ENCODE measurements at places on chromosomes 13 and 19.
A peak's percentile ranks its signal among the peaks of the same experiment; 100 is the strongest.

DNA sequence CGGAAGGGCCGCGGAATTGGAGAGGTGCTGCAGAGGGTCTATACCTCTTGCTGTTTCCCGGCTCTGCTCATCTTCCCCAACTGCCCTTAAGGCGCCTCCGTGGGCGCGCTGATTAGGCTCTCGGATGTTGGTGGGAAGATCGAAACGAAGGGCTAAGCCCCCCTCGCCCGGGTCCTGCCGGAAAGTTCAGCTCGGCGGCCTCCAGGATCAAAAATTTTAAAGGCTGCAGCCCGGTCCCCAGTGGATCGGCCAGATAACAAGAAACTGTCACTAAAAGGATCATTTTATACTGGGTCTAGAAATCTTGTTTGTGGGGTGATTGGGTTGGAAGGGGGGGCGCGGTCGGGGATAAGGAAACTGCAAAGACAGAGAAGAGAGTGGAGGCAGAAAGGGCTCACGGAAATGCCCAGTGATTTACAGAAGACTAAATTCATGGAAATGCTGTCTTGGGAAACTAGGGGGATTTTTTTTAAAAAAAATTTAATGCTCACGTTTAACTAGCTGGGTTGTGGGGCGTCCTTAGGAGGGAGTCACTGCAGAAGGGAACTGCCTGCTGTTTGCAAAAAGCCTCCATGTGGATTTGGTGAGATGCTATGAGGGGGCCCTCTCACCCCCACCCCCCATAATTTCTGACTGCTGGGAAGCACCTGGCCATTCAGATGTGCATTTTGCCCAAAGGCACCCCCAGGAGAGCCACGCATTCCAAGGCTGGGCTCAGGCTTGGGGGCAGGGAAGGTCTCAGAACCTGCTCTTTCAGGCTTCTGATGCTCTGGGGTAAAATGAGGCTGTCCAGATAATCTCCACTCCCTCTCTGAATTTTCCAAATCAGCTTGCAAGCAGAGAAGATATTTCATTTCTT lies 7.7 kb downstream of the CDX2 start:
- no peak for DNase-seq

- no peak for DNase-seq
Measured at GRCh38 chr13:98722958-98723357, 29.5 kb downstream of the SLC15A1 start.

DNA sequence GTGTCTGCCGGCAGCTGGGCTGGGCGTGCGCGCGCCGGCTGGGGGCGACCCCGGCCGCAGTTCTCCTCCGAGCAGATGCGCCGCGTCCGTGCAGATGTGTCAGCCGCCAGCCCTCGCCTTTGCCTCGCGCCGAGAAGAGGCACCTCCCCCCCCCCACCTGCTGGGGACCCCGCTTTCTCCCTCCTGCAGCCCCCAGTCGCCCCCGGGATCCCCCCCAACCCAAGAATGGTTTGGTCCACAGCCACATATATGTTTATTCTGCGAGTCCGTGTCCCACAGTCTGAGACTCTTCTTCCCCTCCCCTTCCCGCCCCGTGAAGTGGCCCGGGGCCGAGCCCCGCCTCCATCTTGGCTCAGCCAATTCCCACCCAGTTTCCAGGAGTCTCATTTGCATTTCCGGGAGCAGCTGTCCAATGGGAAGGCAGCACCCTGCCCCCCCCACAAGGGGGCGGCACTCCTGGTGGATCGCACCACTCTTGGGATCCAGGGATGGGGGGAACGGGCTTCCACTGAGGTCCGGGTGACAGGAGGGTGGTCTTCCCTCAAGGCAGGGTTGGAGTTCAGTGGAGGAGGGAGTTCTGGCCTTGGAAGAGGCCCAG lies 8.6 kb downstream of the ISOC2 start:
- peak; percentile 35 for DNase-seq

DNA sequence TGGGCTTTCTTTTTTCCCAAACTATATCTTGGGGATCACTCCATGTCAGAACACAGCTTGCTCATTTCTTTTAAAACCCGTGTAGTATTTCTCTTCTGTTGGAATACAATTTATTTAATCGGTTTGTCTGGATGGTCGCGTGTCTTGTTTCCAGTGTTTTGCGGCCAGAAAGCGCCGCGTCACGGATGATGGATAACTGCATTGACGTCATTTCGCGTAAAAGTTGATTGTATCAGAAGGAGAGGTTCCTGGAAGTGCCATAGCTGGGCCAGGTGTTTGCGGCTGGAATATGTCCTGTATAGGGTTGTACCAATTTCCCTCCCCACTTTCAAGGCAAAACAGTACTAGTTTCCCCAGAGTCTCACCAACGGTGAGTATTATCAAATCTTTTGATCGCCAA lies 9.7 kb downstream of the ACTL9 start:
- DNase-seq = no peak

DNA sequence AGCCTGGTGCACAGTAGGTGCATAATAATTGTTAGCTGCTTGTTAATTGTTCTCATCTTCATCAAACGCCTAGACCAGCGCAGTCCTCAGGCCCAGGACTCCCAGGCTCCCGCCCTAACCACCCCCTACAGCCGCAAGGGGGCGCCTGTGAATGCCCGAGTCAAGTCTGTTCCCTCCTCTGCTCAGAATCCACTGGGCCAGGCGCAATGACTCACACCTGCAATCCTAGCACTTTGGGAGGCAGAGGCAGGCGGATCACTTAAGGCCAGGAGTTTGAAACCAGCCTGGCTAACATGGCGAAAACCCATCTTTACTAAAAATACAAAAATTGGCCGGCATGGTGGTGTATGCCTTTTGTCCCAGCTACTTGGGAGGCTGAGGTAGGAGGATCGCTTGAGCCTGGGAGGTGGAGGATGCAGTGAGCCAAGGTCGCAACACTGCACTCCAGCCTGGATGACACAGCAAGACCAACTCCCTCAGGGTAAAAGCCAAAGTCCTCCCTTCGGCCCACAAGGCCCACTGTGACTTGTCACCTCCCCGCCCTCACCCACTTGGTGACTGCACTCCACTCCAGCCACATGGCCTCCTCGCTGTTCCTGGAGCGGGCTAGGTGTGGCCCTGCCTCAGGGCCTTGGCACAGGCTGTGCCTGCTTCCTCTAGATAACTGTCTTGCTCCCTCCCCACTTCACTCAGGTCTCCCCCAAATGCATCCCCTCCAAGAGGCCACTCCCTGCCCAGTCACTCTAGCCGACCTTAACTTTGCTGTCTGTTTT lies 9.1 kb downstream of the ZNF653 start:
- DNase-seq = no peak

GRCh38 chr19:41319500-41320184 lies 9.7 kb downstream of the CCDC97 start:
- DNase-seq = no peak

DNA sequence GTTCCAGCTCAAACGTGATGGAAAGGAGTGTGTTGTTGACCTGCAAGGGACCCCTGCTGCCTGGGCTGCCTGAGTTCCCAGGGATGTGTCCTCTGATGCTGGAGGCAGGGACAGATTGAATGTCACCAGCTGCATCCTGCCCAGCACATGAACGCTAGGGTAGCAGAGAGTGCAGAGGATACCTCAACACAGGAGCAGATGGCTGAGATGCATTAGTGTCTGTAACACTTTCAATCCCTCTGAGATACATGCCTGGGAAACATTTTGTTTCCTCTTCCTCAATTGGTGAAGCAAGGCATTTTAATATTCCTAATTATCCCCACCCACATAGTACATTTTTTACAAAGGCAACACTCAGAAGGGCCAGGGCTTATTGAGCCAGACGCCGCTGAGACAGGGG lies 106.4 kb upstream of the UBL3 start:
- DNase-seq = no peak

- DNase-seq = no peak
Measured at GRCh38 chr13:37011002-37011401, 10.4 kb downstream of the EXOSC8 start.

GRCh38 chr13:80265348-80265747 lies 75.6 kb downstream of the SPRY2 start:
- DNase-seq = no peak

- no peak for DNase-seq
Measured at GRCh38 chr19:14577264-14577663, 5.4 kb upstream of the NDUFB7 start.

DNA sequence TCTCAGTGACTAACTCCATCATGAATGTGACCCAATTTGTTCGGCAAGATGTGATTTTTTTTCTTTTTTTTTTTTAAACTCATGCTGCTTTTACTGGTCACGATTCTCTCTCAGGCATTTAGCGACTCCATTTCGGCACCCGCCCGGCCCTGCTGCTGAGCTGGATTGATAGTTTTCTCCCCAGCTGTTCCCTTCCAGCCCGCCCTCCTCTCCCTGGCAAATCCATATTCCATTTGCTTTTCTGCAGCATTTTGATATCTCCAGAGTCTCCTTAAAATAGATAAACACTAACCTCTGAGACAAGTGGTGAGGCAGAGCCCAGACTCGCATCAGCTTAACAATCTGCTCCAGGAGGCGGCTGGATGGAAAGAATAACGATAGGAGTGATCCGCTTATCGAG lies 55.5 kb upstream of the KATNAL1 start:
- no peak for DNase-seq

- no peak for DNase-seq
Measured at GRCh38 chr19:38900743-38901190, 998 bp downstream of the NFKBIB start.

GRCh38 chr13:102935896-102936321 lies 90.1 kb downstream of the ERCC5 start:
- no peak for DNase-seq

DNA sequence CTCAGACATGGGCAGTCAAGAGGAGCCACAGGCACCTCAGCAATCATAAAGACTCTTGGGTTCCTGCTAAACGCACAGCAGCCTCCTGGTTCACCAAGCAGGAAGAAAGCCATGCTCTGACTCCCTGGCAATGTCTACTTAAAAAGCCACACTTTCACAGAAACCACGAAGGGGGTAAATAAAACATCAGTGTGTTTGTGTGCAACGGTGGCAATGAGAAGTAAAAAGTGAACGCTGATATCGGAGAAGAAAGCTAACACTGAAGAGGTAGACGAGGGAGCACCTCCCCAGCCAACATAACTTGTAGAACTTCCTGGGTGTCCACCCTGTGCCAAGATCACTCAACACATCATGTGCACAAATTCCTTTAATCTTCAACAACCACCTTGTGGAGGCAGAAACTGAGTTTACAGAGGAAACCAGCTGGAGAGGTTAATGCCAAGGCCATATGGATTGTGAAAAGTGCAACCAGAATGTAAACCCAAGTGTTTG lies 30.2 kb downstream of the HSPH1 start:
- DNase-seq = no peak

- no peak for DNase-seq
Measured at GRCh38 chr13:51717786-51718398, 86.1 kb downstream of the DHRS12 start.
